T follicular helper cell (primary cell): ENCODE measurements at places on chromosomes 12 and 14.
A peak's percentile ranks its signal among the peaks of the same experiment; 100 is the strongest.

- no peak for DNase-seq
Measured at GRCh38 chr14:37544407-37544806, 50.6 kb downstream of the FOXA1 start.

- DNase-seq, result no peak
Measured at GRCh38 chr12:79881351-79881750, 53.5 kb downstream of the PPP1R12A start.

DNA sequence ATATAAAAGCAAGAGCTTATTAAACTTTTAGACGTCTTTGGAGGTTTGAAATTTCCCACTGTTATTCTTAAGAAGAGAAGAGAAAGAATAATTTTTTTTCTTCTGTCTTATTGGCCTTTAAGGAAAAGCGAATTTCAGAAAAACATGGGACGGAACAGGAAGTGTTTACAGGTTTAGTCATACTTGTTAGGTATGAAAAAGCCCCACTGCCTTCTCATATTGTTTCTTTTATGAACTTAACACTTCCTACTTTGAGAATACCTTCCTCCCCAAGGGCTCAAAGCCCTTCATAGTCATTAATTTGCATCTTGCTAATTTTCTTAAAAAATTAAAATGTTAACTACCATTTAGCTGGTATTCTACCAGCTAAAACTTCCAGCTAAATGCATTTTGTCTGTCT is 82.0 kb downstream of the ETV6 start:
- no peak for DNase-seq

DNA sequence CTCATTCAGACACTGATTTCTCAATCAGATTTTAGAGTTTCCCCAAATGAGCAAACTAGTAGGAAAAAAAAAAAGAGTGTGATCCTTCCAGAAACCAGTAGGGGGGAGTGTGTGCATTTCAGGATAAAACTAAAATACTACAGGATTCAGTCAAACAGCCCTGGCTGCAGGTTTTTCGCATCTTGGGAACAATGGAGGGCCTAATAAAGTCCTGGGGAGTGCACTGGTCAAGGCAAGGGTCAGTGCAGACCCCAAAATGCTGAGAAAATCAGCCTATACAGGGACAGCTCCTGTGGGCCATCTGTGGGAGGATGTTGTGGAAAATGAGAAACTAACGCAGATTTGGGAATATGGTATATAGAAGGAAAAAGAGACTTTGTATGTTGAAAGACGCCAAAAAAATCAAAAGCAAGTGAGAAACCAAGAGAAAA is 22.2 kb upstream of the ABCD4 start:
- no peak for DNase-seq

DNA sequence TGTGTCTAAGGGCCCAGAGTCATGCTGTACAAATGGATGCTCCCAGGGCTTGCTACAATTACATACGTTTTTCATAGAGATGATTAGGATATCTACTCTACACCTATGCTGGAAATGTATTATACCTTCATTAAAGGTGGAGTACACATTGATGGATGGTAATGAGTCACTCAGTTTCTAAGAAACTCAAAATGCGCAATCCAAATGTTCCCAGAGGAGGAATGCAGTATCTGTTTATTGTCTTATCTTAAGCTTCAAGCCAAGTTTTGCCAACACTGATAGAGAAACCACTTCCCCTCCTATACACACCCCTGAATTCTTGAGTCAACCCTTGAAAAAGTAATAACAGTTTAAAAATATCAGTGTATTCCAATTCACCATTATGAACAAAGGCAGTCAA is 266.6 kb upstream of the FAR2 start:
- no peak for DNase-seq

- no peak for DNase-seq
Measured at GRCh38 chr12:87991483-87991882, 37.7 kb downstream of the C12orf50 start.

DNA sequence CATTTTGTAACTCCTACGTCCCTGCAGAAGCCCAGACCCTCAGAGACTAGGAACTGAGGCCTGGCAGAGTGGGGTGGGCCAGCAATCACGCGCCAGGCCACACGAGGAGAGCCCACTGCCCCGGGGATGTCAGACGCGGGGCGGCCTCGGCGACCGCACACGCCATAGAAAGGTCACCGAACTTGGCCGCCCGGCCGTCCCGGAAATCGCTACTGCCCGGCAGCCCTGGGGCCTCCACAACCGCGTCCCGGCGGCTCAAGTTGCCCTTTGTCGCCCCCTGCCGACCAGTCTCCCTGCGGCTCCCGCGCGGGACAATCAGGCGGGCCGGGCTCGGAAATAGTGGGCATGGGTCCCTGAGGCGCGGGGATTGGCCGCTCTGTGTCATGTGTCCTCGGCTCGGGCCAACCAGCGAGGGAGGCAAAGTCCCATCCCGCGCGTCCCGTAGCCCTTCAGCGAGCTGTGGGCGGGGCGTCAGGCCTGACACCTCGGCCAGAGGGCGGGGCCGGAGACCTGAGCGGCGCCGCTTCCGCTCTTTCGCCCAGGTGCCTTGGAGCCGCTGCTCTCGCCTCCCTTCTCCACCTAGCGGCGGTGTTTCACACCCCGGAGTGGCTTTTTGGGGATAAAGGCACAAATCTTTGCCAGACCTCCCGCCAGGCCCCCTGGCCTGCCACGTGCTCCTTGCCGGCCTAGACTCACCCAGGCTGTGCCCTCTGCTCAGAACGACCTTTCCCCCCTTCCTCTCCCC is 33.4 kb upstream of the DEGS2 start:
- peak; percentile 100 for DNase-seq

GRCh38 chr12:45745861-45746277 is 16.4 kb downstream of the ARID2 start:
- DNase-seq, result no peak

DNA sequence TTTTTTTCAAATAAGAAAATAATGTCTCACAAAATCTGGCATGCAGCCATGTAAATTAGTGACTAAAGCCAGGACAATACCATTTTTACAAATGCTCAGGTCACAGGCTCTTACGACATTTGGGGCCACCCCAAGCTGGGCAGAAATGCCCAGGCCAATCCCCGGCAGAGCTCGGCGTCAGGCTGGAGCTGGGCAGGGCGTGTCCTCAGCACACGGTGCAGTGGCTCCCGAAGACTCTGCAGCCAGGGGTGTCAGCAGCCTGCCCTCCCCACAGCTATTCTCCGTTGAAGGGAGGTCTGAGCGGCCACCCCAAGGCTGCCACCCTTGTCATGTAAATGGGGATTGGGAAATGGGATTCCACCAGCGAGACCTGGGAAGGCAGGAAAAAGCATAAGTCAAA is 158.6 kb downstream of the DICER1 start:
- no peak for DNase-seq

GRCh38 chr12:92634730-92635129 is 68.1 kb upstream of the PLEKHG7 start:
- DNase-seq, result no peak

DNA sequence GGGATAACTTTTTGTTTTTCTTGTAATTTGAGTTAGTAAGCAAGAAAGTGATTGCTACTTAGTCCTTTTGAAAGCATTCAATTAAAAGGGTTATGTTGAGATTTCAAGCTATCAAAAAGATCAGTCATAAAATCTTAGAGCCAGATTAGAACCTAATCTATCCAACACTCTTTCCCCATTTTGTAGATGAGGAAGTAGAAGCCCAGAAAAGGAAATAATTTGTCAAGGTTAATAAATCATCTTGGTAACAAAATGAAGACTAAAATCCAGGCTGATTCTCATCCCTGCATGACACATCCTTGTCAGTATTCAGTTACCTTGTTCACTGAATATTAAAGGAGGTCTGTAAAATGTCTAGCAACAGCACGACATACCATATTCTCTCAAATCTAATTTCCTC is 26.5 kb downstream of the PPP1R13B start:
- no peak for DNase-seq

DNA sequence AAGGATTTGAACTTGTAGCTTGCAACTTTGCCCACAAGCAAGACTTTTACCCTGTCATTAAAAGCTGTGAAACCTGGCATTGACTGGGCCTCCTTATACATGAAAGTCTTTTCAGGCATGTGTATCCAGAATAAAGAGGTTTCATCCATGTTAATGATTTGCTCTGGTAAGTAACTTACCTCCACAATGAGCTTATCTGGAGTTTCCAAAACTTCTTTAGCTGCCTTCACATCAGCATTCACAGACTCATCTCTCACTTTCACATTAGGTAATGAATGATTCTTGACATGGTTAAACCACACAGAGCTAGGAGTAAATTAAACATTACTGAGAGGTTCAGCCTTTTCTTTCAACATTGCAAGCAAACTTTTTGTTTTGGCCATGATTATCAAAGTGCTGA is 234.4 kb upstream of the CLEC14A start:
- DNase-seq, result no peak

GRCh38 chr14:74879427-74880182 is 2.1 kb upstream of the DLST start:
- no peak for DNase-seq

DNA sequence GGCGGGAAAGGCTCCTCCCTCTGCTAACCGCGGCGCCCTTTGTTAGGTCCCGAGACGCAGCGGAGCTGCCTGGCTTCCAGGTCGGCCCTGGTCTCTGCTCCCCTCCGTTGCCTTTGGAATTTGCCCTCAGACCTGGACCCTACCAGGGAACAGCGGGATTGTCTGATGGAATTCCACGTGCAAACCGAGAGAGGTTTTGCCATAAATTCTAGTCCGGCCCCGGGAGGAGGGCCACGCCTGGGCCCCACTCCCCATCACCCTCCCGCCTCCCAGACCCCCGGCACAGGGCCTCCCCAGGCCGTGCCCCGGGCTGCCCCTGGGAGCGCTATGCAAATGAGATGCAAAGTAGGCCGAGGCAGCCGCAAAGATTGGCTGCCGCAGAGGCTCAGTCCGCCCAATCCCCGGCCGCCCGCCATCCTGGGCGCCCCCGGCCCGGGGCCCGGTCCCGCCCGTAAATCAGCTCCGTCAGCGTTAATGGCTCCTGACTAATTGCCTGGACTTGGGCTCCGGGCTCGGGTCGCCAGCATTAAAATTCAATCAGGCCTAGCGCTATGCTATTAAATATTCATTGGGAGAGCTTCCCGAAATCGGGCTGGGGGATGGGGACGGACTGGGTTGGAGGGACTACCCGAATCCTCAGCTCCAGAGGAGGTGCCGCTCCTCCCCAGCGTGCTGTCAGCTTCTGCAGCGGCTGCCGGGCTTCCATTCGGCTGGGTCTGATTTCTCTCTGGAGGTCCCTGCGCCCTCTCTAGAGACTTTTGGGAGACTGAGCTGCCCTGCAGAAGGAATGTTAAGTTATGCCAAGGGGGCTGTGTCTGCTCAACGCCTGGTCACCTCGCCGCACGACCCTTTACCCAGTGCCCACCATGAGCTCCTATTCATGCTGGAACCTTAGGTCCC is 15.7 kb upstream of the FIGNL2 start:
- DNase-seq, result no peak

- DNase-seq, result no peak
Measured at GRCh38 chr14:69572030-69572840, 2.4 kb downstream of the CCDC177 start.

DNA sequence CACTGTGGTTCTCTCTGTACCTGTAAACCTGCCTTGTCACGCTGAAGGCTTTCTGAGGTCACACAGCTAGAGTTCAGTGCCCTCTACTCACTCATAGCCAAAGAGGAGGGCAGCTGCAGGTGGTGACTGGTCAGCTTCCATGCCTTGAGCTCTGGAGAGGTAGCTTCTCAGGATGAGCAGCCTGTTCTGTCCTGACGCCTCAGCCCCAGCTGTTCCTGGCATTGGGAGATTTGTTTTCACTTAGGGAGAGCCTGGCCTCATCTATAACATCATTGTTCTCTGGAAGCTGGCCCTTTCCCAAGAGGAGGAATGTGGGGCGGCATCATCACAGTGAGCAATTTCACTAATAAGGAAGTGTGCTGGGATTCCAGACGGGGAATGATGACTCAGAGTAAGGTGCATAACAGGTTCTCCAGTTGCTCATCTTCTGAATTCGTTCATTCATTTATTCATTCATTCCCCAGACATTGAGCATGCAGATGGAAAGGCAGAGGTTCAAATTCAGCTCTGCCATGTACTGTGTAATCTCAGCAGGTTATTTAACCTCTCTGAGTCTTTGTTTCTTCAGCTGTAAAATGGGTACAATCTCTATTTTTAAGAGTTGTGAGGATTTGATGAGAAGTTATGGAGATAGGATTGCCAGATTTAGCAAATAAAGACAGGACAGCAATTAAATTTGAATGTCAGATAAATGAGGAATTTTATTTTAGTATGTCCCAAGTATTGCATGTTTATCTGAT is 255.8 kb upstream of the CRY1 start:
- DNase-seq, result no peak

DNA sequence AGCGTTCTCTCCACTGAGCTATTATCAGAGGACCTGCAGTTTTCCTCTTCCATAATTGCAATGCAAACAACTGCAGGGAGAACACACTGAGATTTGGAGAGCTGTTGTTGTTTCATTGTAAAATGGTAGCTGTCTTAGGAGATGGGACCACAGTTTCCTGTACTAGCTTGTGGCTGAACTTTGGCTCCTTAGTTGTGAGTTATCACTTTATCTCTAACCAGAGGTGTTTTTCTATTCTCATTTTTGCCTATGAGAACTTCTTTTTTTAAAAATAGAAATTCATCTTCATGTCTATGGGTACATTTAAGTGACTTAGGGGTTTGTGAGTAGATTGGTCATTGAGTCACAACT is 216.5 kb downstream of the SLC38A4 start:
- DNase-seq, result no peak

DNA sequence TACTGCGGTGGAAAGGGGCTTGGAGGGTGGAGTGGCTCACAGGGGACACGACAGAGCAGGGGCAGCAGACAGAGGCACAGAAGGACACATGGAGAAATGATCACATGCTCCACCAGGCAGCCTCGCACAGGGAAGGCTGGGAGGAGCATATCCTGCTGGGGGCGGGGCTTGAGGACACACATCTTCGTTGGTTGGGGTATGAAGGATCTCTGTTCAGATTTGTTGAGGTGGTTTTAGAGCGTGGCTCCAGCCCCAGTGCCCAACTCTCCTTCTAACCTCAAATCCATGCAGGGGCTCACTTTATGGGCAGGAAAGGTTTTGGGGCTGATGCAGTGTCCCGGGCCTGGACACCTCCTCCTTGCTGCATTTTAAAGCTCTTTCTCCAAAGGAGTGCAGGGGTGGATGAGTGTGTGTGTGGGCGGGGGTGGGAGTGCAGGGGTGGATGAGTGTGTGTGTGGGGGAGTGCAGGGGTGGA is 733 bp upstream of the P3H3 start:
- DNase-seq, result no peak

DNA sequence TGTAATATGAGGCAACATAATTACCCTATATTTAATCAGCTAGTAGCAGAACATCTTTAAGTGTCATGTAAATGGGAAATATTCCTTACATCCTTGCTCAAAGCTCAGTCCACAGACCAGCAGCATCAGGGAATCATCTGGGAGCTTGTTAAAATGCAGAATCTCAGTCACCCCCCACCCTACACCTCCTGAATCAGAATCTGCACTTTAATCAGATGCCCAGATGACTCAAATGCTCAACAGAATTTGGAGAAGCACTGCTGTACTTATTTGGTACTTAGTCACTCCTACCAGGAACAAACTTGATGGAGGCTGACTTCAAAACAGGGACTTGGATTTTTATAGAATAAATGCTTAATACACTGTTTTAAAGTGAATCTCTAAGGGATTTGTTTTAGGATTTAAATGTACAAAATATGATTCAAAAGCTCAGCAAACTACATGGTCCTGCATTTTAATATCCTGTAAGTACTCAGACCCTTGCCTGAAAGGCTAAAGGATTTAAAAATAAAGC is 96.5 kb downstream of the ARMH4 start:
- no peak for DNase-seq

- no peak for DNase-seq
Measured at GRCh38 chr12:92337128-92337527, 191.5 kb upstream of the BTG1 start.

GRCh38 chr12:4135919-4136605 is 137.5 kb upstream of the CCND2 start:
- no peak for DNase-seq

GRCh38 chr12:29773076-29773475 is 10.7 kb downstream of the TMTC1 start:
- DNase-seq, result no peak
